Pancreas (tissue), 10 donors: ENCODE measurements at places on chromosomes 2 and 18.
A peak's percentile ranks its signal among the peaks of the same experiment; 100 is the strongest.

DNA sequence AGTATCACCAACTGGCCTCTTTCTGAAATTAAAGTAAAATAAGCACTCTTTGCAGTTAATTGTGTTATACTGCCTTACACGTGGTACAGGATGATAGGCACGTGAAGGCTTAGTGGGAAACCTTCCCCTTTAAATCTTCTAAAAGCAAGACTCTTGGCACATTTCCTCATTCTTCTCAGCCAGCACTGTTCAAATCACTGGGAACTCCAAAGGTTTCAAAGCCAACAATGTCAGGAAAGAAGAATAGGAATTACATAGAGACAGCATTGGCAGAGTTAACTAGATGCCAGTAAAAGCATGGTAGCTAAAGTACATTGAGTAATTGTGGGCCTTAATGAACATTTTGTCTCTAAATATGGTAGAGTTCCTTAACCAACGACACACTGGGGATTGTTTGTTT is 96.4 kb downstream of the DTNA start:
- no peak for DNase-seq

- peak; percentile 83 for DNase-seq
Measured at GRCh38 chr2:61763605-61764034, 90.2 kb downstream of the FAM161A start.

DNA sequence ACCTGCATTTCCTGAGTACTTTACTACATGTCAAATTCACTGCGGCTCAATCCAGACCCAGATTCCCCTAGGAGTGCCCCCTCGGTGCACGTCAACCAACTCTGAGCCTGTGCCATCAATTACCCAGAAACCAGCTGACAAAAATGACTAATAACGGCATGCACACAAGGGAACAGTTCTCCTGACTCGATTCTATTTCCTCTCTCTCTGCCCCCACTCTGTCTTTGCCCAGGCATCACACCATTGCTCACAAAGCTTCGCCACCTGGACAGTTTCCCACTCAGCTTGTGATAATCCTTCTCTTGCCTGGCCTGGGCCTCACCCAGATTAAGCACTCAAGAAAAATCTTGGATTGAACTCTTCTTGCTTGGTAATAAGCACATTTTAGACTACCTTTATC is 115.3 kb upstream of the NDUFV2 start:
- DNase-seq = peak; percentile 70

- DNase-seq = no peak
Measured at GRCh38 chr2:177545981-177546585, 153.5 kb downstream of the AGPS start.

DNA sequence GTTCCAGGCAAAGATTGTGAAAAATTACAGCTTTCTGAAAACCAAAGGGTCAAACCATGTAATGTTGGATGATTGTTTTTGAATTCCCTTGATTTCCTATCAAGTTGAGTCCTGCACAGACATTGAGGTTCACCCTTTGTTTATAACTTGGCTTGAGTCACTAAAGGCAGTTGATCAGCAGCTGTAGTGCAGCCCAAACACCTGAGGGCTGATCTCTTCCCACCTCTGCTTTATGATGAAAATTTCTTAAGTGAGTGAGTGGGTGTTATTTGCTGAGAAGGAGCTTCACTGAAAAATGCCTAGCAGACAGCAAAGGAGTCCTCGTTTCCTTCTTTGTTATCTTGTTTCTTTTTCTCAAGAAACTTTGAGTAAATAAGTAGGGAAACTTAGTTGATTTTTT is 31.9 kb upstream of the BMPR2 start:
- DNase-seq = no peak

GRCh38 chr2:174026122-174026845 is 61.1 kb upstream of the SP3 start:
- DNase-seq = no peak

GRCh38 chr2:215769246-215769645 is 244.1 kb downstream of the MREG start:
- no peak for DNase-seq

GRCh38 chr18:9638886-9639285 is 24.5 kb upstream of the PPP4R1 start:
- no peak for DNase-seq

- no peak for DNase-seq
Measured at GRCh38 chr2:4175343-4175742, 472.0 kb downstream of the DCDC2C start.

- no peak for DNase-seq
Measured at GRCh38 chr2:11749646-11750349, 3.4 kb downstream of the LPIN1 start.

- no peak for DNase-seq
Measured at GRCh38 chr2:64985447-64985846, 3.8 kb upstream of the SLC1A4 start.

DNA sequence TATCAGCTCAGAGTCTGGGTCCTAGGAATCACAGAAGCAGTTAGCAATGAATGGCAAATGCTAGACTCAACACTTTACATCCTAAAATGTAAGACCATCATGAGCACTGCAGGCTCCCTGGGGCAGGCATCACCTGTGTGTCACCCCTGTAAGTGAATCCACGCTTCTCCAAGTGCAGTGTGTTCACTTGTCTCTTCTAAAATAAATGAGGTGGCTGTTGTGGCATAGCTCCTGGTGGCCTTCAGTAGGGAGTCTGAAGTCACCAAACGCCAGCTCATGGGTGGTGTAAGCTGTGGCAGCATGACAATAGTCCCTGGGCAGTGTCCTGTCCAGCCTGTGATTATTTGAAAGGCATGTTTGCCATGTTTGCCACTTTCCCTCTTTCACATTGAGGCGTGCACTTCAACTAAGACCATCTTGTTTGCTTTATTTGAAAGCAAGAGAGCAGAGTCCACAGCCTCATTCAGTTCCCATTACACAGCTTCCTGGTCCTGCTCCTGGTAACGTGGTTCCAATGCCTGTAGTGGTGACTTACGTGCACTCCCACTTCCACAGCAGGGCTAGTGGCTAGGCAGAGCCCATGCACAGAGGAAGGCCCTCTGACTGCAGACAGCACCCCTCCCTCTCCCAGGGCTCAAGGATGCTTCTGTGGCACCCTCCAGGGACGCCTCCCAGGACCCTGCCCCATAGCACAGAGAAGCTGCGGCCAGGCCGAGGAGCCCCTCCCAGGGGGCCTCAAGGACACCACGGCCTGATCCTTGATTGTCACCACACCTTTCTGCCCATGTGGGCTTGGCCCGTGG is 24.3 kb downstream of the COA5 start:
- no peak for DNase-seq

DNA sequence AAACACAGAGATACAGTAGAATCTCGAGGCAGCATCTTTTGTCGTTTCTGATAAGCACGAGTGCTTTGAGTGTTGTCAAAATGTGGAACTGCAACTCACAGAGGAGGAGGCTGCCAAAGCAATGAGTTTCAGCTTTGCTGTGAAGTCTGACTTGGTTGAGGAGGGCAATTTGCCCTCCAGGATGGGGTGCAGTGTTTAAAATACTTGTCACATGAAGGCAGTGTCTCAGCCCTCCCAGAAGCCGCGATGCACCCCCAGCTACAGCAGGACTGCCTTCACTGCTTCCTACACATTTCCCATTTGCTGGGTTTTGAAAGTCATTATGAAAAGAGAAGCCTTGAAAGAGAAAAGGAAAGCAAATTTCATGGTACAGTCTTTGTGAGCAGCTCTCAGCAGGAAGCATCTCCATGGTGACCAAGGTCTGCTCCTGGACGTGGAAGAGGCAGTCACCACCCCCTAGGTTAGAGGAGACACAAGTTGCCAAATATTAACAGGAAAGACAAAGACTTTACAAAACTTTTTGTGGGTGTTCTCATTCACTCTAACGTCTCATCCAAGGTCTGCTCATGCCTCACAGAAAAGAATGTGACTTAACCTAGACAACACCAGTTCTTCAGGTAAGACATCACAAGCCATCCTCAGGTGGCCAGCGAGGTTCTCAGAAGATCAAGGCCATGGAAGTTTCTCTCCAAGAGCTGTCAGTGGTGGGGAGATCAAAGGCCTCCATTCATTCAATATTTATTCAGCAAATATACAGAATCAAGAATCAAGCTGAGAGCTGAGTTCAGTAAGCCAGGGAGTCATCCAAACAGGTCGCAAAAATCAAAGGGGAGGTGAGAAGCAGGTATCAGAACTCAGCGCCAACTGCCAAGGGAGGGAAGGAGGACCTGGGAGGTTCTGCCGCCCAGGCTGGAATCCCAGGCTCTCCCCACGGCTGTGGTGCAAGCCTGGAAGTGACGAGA is 476.0 kb downstream of the EIPR1 start:
- DNase-seq = no peak

GRCh38 chr2:120383631-120384340 is 37.9 kb downstream of the INHBB start:
- no peak for DNase-seq

- DNase-seq = no peak
Measured at GRCh38 chr18:69022426-69022825, 224.5 kb downstream of the CCDC102B start.

DNA sequence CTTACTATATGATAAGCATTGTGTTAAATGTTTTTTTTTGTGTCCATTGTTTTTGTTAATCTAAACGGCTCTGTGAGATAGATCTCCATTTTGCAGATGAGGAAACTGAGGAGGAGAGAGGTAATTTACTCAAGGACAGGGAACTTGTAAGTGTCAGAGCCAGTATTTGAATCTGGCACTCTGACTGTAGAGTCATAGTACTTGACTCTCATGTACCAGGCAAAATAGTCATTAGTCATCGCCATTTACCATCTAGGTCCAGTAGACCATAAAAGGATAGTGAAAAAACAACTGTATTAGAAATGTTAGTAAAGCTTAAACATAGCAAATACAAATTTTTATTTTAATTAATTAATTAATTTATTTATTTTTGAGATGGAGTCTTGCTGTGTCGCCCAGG is 4.8 kb downstream of the PSMD14 start:
- DNase-seq = no peak

- no peak for DNase-seq
Measured at GRCh38 chr2:151826737-151827157, 1.5 kb downstream of the ARL5A start.

GRCh38 chr2:29393676-29394075 is 278.5 kb downstream of the CLIP4 start:
- no peak for DNase-seq

DNA sequence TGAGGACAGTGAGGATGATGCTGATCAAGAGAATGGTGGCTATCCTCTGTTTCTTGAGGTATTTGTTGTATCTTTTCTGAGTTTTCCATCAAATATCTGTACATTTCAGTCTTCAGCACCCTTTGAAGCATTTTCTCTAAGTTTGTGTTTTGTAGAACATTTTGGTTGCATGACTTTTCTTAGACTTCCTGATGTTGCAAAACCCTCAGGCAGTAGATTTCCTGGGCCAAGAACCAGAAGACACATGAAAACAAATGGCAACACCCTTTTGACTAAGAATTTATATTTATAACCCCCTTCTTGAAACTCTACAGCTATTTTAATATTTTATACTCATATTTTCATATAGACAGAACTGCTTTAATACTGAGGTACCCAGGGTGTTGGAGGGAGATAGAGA is 16.2 kb downstream of the HNMT start:
- DNase-seq = no peak

DNA sequence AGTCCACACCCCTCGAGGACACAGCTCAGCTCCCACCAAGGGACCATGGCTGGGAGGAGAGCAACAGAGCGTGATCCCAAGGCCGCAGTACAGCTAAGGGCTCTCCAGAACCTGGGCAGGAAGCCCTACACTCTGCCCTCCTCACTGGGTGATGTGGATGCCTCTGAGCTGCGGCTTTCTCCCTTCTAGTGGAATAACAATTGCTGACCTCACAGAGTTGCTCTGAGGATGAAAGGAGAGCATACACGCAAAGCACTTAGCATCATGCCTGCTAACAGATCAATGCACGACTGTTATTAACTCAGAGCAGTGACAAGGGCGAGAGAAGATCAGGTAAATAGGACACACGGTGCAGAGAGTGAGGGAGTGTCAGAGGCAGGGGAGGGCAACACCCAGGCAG is 74.2 kb downstream of the ZFP36L2 start:
- DNase-seq = no peak

DNA sequence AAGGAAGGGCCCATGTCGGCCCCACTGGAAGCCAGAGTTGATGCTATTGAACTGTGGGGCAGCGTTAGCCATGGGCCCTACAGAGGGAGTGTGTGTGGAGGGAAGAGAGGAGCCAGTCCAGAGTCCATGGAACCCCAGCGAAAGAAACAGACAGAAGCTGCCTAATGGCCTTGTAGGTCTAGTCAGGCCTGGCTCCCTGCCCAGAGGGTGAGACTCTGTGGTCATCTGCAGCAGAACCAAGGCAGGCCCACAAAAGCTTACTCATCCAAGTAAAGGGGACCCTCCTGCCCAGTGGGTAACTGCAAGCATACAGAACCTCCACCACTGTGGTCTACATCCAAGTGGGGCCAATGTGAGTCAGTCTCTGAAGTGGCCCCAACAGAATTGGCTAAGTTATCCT is 439.8 kb downstream of the TGIF1 start:
- DNase-seq = no peak

DNA sequence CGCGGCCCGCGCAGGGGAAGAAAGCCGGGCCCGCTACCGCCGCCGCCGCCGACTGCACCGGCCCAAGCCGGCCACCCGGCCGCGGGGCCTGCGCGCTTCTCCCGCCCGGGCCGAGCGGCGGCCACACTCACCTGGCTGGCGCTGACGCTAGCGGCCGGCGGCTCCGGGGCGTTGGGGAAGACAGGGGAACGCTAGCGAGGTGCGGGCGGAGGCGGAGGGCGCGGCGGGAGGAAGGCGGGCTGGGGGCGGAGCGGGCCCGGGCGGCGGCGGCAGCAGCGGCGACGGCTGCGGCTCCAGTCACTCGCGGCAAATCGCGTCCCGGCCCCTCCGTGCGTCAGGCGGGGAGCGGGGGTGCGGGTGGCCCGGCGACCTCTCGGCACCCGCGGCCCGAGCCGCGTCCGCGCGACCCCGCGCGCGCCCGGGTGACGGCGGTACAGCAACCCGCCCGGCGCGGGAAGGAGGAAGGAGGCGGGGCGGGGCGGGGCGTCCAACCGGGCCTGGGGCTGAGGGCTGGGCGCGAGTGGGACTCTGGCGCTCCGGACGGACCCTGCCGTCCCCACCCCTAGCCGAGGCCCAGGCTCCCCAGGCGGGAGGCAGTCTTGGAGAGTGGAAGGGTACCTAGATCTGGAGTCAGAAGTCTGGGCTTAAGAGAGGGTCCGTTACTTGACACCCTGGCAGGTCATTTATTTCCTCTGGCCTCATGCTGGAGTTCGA is at the start of gene SESTD1:
Gene SESTD1 (minus strand): TSS at position 465 of the 714 bp plus-strand sequence. CDS start 72,991 bp downstream, outside the sequence.
- peak; percentile 60 for DNase-seq

DNA sequence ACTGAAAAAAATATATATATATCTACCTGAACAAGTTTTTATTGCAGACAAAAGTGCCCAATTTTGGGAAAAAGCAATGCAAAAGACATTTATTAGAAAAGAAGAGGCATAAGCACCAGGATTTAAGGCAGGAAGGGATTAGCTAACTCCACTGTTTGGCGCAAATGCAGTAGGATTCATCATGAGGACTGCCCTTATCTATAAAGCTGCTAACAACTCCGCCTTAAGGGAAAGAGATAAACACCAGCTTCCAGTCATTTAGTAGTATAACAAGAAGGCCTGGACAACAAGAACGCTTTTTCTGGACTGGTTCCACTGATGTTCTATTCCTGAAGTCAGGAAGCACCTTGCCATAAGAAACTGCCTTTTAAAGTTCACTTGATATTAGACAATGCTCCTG is 52.9 kb upstream of the FSHR start:
- no peak for DNase-seq
